ENCODE measurements at places on chromosomes 6 and 20. TPM values are rescaled to one million over a fixed set of nuclear protein-coding genes. Genes with fewer than 3 reads are reported as not detected.

The PDE10A gene
- total RNA-seq, result 2.4 TPM

DNA sequence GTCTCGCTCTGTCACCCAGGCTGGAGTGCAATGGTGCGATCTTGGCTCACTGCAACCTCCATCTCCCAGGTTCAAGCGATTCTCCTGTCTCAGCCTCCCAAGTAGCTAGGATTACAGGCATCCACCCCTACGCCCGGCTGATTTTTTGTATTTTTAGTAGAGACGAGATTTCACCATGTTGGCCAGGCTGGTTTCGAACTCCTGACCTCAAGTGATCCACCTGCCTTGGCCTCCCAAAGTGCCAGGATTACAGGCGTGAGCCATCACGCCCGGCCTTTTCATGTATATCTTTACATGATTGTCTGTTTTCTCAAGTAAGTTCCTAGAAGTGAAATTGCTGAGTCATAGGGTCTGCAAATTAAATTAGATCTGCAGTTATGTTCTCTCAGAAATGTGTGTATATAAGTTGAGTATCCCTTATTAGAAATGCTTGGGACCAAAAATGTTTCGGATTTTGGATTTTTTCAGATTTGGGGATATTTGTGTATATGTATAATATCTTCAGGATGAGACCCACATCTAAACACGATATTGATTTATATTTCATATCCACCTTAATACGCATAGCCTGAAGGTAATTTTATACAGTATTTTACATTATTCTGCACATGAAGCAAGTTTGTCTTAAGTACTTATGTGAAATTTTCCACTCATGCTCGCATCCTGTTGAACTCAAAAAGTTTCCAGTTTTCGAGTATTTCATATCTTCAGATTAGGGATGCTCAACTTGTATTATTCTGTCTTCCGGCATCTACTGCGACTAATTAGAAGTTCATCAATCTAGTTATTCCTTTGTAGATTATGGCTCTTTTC, 40.4 kb downstream of the TAB2 start:
- DNase-seq, result no peak

DNA sequence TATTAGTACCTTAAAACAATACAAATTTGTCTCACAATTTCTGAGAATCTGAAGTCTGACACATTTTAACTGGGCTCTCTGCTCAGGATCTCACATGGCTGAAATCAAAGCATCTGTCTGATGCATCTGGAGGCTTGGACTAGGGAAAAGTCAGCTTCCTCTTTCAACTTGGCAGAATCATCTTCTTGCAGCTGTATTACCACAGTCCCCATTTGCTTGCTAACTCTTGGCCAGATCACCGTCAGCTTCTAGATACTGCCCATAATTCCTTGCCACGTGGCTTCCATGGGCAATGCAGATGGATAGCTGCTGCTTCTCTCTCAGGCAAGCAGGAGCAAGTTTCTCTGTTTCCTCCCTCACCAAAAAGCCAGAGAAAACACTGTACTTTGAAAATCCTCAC, 1106.4 kb upstream of the CITED2 start:
- no peak for DNase-seq

The PSMB9 gene
- 91.8 TPM for total RNA-seq

The TREML2 gene
- not detected for total RNA-seq

DNA sequence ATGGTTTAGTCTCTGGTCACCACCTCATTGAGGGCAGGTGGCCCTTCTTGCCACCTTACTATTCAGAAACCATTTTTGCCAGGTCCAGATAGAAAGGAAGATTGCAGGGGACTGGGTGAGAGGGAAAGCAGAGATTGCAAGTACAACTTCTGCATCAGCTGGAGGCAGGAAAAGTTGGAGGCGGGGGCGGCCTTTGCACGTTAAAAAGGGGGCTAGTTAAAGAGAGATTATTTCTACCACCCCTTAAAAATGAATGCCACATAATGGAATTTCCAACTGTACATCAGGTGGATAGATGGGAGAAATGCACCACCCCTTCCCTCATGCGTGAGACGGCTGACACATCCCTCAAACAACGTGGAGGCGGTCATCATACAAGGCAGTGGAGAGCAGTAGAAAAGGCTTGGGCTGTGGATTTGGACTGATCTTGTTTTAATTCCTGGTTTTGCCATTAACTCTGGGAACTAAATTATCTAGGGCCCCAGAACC, 95.4 kb upstream of the CNKSR3 start:
- DNase-seq, result no peak

- no peak for DNase-seq
Measured at GRCh38 chr6:123263981-123264380, 267.9 kb downstream of the CLVS2 start.
